Substantia nigra (tissue), 51 donors: ENCODE measurements at places on chromosomes 2 and 18.

DNA sequence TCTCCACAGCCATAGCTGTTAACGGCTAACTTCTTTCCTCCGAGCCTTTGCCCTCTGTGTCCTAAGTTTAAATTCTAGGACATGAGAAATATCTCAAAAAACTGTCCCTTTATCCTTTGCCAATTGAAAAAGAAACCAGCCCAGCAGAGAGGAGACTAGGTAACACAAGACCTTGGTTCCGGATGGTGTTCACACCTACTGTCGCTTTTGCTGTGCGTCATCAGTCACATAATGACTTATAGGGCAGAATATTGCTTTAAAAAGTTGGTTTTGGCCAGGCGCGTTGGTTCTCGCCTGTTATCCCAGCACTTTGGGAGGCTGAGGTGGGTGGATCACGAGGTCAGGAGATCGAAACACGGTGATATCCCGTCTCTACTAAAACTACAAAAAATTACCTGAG lies 66.2 kb downstream of the SP3 start:
- DNase-seq = no peak

DNA sequence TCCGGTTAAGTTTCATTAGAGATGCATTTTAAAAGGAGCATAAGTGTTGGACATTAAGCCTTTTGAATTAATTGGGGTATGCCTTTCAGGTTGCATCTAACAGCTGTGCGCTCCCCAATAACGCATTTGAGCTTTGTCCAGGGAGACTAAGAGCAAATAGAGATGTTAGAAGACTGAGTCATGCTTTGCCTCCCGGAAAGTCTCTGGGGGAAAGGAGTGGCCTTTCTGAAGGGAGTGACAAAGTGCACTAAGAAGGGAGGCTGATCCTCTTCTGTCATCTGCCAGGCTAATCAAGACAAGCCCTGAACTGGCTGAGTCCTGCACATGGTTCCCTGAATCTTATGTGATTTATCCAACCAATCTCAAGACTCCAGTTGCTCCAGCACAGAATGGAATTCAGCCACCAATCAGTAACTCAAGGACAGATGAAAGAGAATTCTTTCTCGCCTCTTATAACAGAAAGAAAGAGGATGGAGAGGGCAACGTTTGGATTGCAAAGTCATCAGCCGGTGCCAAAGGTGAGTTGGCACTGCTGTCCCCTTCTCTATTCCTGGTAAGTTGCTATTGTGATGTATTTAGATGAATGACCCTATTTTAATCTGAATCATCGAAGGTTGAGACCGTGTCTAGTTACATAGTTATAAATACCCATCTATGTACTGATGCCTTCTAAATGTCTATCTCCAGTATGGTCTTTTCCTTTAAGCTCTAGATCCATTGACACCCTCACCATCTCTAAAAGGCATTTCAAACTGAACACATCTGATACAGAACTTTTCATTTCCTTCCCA lies 12.1 kb downstream of the TTL start:
- DNase-seq = no peak

DNA sequence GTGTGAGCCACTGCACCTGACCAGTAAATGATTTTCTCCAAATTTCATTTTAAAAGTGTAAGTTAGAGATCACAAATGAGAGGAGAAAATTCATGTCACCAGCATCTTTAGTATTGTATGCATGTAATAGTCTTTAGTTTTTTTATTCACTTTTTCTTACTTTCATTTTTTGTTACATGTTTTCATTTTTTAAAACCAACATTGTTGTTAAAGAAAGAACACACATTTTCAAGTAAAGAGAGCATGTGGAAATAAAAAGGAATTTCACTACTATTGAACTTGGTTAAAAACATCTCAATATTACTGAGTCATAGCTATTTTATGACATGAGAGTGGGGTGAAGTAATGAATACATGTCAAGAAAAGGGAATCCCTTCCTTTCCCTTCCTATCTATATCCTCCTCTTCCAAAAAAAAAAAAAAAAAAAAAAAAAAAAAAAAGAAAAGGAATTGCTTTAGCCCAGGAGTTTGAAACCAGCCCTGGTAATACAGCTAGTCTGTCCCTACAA lies 29.1 kb upstream of the PMAIP1 start:
- no peak for DNase-seq

DNA sequence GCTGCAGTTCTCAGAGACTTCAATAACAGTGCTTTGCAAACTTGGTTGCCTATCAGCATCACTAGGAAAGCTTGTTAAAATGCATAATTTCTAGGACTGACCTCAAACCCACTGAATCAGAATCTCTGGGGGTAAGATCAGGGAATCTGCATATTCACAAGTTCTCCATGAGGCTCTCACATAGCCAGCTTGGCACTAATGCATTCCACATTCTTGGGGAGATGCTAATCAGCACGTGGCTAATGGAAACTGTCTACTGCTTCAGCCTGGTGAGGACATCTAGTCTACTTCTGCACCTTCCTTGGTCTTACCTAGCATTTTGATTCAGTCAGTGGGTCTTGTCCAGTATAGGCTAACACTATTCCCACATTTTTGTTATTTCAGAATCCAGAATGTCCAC lies 56.3 kb downstream of the RBKS start:
- no peak for DNase-seq

DNA sequence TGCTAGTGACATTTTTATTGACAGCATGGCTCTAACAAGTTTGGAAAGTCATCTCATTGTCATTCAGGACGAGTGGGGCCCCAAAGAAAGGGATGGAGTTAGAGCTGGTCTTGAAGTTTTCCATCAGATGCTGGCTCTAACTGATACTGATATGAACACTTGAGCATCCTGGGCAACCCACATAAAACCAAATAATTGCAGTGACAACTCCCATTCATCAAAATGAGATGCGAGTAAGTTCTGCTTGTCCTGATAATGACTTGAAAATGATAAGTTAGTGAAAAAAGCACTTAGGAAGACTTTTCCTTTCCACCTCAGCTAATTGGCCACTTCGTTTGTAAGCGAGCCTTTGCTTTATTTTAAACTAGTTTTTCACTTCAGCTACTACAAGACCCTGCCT lies 147.6 kb downstream of the SP3 start:
- DNase-seq = no peak

- no peak for DNase-seq
These were observed 26.9 kb upstream of the RAB31 start for GRCh38 chr18:9681217-9681616.

DNA sequence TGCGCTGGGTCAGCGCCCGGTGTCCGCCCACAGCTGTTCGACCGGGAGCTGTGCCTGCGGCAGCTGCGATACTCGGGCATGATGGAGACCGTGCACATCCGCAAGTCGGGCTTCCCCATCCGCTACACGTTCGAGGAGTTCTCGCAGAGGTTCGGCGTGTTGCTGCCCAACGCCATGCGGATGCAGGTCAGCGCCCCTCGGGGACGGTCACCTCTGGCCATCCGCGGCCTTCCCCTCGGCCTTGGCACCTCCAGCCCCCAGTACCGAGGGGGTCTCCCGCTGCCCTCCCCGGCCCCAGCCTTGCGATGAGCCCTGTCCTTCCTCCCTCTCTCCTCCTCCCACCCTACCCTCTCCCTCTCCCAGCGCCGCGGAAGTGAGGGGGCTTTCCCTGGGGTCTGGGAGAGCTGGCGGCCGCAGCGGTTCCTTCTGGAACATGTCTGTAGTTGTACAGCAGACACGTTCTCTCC lies 53.2 kb upstream of the GPR17 start:
- no peak for DNase-seq

- DNase-seq = no peak
These were observed 79.9 kb downstream of the ALK start for GRCh38 chr2:29841386-29842004.

GRCh38 chr2:144660518-144661316 lies 140.8 kb upstream of the ZEB2 start:
- DNase-seq = no peak
